Activated T-cell treated with anti-CD3 and anti-CD28 coated beads, Interleukin-2, amount 50 U/mL, for 72 hours (primary cell): ENCODE measurements at places on chromosomes 1 and 21.

DNA sequence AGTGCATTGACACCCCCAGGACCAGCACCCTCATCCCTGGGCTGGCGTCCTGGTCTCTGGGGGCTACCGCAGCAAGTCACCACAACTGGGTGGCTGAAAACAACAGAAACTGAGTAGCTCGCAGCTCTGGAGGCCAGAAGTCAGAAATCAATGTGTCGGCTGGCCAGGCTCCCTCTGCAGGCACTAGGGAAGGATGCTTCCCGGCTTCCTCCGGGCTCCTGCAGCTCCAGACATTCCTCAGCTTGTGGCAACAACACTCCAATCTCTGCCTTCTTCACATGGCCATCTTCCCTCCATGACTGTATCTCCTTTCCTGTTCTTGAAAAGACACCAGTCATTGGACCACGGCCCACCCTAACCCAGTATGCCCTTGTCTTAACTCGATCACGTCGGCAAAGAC is 224.2 kb downstream of the NPHP4 start:
- DNase-seq, result no peak

- DNase-seq, result no peak
Observed at GRCh38 chr1:96995351-96995750, 273.8 kb downstream of the PTBP2 start.

GRCh38 chr1:55904541-55904940 is 674.8 kb downstream of the PLPP3 start:
- no peak for DNase-seq

- DNase-seq, result no peak
Observed at GRCh38 chr1:185249563-185249962, 67.5 kb downstream of the IVNS1ABP start.

DNA sequence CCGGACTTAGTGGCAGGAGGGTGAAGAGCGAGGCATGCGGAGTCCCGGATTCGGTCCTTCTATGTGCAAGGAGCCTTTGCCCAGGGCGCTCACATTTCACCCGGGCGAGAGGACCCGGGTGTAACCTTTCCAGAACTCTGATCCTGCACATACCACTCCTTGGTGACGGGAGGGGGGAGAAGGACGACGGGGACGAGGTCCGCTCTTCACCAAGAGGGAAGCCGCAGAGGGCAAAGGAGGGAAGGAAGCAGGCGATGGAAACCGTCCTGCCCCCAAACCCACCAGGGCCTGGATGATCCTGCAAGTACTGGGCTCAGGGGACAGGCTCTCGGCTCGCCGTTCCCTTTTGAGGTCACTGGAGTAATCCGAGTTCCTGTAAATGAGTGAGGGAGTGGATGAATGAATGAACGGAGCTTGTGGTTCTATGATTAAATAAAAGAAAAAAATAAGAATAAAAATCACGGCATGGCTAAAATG is 993 bp downstream of the SYPL2 start:
- DNase-seq, result no peak

DNA sequence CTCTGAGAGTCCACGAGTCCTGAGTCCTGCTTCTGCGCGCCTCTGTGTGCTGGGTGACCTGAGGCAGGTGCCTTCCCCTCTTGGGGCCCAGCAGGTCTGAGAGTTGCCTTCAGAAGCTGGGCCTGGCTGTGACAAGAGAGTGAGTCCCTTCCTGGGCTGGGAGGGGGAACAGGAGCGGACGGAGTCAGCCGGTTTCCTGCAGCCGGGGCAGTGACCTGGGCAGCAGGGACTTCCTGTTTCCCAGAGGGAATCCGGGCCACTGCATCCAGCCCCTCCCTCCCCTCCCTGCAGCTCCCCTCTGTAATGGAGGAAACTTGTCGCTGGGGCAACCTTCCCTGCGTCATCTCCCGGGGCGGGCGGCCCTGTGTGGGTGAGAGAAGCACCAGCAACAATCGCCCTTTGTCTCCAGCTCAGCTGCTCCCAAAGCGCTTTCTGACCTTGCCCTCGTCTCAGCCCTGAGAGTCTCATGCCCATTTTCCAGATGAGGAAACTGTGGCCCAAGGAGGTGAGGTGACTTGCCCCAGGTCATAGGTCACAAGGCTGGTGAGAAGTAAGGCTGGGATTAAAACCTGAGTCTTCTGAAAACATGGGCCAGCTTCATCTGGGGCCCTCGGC is 61.1 kb downstream of the SDC3 start:
- no peak for DNase-seq
